GM23248 (cell line): ENCODE measurements at places on chromosomes 1 and 21. TPM values are rescaled to one million over a fixed set of nuclear protein-coding genes. Genes with fewer than 3 reads are reported as not detected.

- no peaks in the 10 kb centered on the region for H3K4me1 ChIP-seq
- no peak overlapping the region for H3K4me3 ChIP-seq
- H3K36me3 ChIP-seq, result no peaks in the 10 kb centered on the region
- H3K27me3 ChIP-seq, result no peaks in the 10 kb centered on the region
- H3K27ac ChIP-seq, result no peak overlapping the region
- DNase-seq, result no peak
Measured at GRCh38 chr21:36825658-36826057, 126.7 kb downstream of the SIM2 start.

- H3K27ac ChIP-seq, result peak overlapping the region; percentile 82
- no peaks in the 10 kb centered on the region for H3K36me3 ChIP-seq
- H3K4me1 ChIP-seq, result peaks cover 10% of the 10 kb centered on the region
- DNase-seq, result peak; percentile 60
- H3K4me3 ChIP-seq, result peak overlapping the region; percentile 83
- H3K27me3 ChIP-seq, result no peaks in the 10 kb centered on the region
Measured at GRCh38 chr1:167221126-167221737, 546 bp downstream of the POU2F1 start.

- no peaks in the 10 kb centered on the region for H3K27me3 ChIP-seq
- H3K27ac ChIP-seq, result no peak overlapping the region
- H3K4me1 ChIP-seq, result no peaks in the 10 kb centered on the region
- H3K4me3 ChIP-seq, result no peak overlapping the region
- no peak for DNase-seq
Measured at GRCh38 chr1:76090283-76091203, 16.0 kb downstream of the ST6GALNAC3 start.

SEC16B gene
- total RNA-seq, result 1.5 and 1.9 TPM in 2 replicates

- peak; percentile 29 for DNase-seq
- H3K36me3 ChIP-seq, result no peaks in the 10 kb centered on the region
- H3K4me3 ChIP-seq, result no peak overlapping the region
- no peaks in the 10 kb centered on the region for H3K27me3 ChIP-seq
Measured at GRCh38 chr1:116997636-116998035, 3.9 kb upstream of the CD101 start.

LENEP gene
- total RNA-seq, result not detected in 2 replicates

GRCh38 chr1:84870591-84870990 lies 22.4 kb downstream of the LPAR3 start:
- H3K36me3 ChIP-seq, result no peaks in the 10 kb centered on the region
- peaks cover 22% of the 10 kb centered on the region for H3K4me1 ChIP-seq
- DNase-seq, result no peak
- H3K4me3 ChIP-seq, result no peak overlapping the region

DNA sequence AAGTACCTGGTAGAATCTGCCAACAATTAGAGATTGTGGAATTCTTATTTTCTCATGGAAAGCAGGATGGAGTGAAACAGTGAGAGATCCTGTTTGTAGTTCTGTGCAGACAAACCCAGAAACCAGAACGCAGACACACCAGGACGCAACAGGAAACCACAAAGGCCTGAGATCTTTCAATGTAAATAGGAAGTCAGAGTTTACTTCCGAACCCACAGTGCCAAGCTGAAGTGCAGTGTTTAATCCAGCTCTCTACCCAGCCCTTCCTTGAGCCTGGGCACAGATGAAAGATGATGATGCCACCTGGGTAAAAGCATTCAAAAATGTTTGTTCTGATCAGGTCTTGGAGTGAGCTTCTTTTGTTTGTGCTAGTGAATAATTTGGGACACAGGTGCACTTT lies 244.2 kb upstream of the HOOK1 start:
- no peaks in the 10 kb centered on the region for H3K36me3 ChIP-seq
- peaks cover 8% of the 10 kb centered on the region; the same call in 1 of the 2 replicates for H3K4me1 ChIP-seq
- no peak overlapping the region for H3K27ac ChIP-seq
- H3K4me3 ChIP-seq, result no peak overlapping the region

GRCh38 chr1:222769971-222770620 lies 33.1 kb downstream of the FAM177B start:
- H3K27ac ChIP-seq, result no peak overlapping the region
- H3K36me3 ChIP-seq, result no peaks in the 10 kb centered on the region
- peak; percentile 16 for DNase-seq
- no peaks in the 10 kb centered on the region for H3K27me3 ChIP-seq
- H3K4me3 ChIP-seq, result no peak overlapping the region
- H3K4me1 ChIP-seq, result peaks cover 7% of the 10 kb centered on the region; the same call in 1 of the 2 replicates

AADACL4 gene
- total RNA-seq, result not detected in 2 replicates

GRCh38 chr1:192601567-192601966 lies 26.0 kb downstream of the RGS1 start:
- no peak overlapping the region for H3K4me3 ChIP-seq
- H3K27ac ChIP-seq, result no peak overlapping the region
- no peaks in the 10 kb centered on the region for H3K27me3 ChIP-seq
- peaks cover 7% of the 10 kb centered on the region; the same call in 1 of the 2 replicates for H3K4me1 ChIP-seq
- H3K36me3 ChIP-seq, result no peaks in the 10 kb centered on the region
- peak; percentile 29 for DNase-seq

LRRC7 gene
- not detected in 2 replicates for total RNA-seq
